ENCODE measurements at places on chromosomes 3 and 15.

- peak; percentile 2 for DNase-seq
Measured at GRCh38 chr15:58043192-58043903, 22.2 kb downstream of the ALDH1A2 start.

GRCh38 chr3:186506857-186507256 is 37.3 kb downstream of the CRYGS start:
- DNase-seq, result no peak

DNA sequence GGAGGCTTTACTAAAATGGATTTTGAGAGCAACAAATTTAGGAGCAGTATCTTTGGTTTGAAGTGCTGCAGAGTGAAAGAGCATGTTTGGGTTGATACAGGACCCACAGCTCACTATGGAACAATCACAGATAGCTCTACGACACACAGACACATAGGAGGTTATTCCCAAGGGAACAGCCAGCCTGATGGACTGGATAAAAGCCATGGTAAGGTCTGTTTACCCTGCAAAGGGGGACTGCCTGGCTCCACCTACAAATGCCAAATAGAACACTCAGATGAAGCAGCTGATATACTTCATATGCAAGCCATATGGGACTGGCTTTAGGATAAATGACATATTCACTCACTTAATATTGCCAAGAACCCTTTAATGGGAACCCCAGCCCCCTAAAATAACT is 75.4 kb downstream of the CDC25A start:
- DNase-seq, result no peak

GRCh38 chr3:112460519-112461195 is 38.6 kb downstream of the BTLA start:
- DNase-seq, result no peak

- DNase-seq, result no peak
Measured at GRCh38 chr3:71348001-71348632, 235.4 kb downstream of the FOXP1 start.

DNA sequence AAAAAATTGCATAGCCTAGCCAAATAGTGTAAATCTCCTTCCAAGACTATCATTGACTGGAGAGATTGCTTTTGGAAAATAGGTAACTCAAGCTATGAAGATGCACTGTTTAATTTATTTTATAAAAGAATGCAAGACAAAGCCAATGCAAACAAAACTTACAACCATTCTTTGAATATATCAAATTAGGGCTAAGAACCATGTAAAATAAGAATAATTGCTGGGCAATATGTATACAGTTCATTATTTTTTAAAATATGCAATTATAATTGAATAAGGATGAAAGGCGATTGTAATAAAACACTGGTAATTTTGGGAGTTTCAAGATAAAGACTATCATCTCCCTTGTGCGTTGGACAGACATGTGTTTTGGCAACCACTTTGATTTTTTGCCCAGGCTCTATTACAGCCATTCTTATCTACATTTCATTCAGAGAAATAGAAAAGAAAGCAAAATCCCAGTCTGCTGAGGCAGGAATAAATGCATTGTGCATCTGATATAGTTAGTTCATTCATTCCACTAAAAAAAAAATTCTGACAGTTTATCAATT is 242.3 kb upstream of the ROBO1 start:
- no peak for DNase-seq

- no peak for DNase-seq
Measured at GRCh38 chr3:174659511-174659910, 199.6 kb upstream of the NAALADL2 start.

GRCh38 chr3:18410205-18410604 is 14.9 kb downstream of the SATB1 start:
- DNase-seq, result no peak

GRCh38 chr3:126159476-126159875 is 20.9 kb downstream of the ALDH1L1 start:
- peak; percentile 35 for DNase-seq

DNA sequence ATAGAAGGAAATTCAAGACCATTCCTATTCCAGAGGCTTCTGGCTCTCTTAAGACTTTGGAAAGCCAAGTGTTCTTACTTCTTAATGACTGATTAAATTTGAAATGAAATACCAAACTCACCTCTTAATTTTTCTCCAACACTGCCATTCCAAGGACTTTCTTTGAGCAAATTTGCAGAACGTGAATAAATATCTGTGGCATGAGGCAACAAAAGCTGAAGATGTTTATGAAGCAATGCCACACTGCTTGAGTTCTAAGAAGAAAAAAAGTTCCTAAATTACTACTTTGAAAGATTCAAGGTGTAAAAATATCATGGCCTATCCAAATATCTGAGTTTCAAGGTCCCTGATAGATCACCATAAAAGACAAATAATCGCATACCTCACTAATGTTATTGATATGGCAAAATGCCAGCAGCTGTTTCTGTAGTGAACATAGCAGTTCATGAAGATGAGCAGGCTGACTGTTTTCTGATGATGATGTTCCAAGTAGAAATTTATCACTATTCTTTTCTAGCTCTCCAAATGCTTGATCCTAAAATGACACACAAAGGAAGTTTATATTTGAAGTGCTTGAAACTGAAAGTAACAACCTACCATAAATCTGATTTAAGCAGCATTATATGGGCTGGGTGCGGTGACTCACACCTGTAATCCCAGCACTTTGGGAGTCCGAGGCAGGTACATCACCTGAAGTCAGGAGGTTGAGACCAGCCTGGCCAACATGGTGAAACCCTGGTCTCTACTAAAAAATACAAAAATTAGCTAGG is 104.4 kb downstream of the HERC1 start:
- no peak for DNase-seq

DNA sequence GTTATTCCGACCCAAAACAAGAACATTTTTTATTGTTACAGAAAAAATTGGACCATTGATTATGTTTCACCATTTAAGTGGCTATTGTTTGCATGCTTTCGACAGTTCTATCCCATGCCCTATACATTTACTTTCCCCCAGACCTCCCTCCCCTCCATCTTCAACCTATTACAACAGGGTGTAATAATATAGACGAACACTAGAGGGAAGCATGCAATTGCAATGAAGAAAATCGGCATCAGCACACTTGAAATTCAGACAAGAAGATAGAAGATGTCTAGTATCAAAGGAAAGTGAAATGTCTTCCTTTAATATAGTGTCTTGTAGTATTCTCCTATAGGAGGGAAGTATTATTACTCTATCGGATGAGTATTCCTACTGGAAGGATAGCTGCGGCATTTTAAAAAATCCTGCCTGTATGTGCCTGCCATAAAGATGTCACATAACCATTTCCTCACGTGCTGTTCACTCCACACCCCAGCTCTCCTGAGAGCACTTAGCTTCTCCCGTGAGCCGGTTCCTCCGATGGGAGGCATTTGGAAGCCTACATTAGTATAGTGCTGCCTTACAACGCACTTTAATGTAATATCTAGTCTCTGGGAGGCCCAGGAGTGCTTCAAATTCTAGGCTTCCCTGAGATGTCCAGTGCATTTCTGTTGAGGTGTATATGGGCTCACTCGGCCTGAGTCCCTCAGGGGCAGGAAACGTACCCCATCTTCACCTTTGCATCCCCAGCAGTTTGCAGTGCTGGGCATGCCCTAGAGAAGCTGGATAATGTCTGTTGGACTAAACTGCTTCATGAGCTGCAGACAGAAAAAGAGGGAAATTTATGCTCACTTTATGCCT is 17.8 kb upstream of the ERICH6 start:
- DNase-seq, result no peak

GRCh38 chr15:48748535-48748934 is 62.3 kb downstream of the CEP152 start:
- no peak for DNase-seq

- DNase-seq, result no peak
Measured at GRCh38 chr3:30400926-30401325, 205.5 kb upstream of the TGFBR2 start.

DNA sequence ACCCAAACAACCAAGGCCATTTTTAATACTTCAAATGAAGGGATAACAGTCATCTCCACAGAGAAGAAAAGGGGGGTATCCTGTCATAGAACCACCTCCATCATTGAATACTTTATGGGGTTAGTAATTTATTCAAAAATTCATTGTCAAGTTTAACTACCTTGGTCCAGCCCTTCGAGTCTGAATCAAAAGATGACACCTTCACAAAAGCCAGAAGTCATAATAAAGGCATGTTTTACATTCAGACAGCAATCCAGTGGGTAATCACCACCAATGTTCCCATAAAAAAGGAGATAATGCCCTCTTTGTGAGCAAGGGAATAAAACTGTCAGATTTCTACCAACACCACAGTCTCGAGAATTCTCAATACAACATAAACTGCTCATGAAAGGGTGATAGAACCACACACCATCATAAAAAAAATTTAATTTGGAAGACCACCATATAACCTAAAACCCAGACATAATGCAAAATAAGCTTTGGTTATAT is 145.6 kb upstream of the ZBTB20 start:
- no peak for DNase-seq
